Fibroblast of gingiva (primary cell): ENCODE measurements at places on chromosomes 5 and 9.
A peak's percentile ranks its signal among the peaks of the same experiment; 100 is the strongest.

DNA sequence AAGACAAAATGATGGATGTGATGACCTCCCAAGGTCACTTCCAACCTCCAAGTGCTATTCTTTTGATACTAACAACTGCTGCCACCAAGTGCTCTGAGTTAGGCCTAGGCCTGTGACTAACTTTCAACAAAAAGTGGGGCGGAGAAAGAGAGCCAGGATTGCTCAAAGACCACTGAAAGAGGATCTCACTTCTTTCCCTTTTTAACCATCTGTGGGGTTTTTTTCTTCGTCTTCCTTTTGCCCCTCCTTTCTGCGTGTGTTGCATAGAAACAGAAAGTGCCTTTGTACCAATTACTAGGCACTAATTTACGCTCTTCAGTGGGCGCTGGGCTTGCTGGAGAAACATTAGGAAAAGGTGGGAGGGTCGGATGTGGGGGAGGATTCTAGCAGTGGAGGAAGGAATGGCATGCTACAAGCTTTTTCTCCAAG, 8.0 kb downstream of the KLF9 start:
- peak; percentile 67 for DNase-seq

- no peak for DNase-seq
Observed at GRCh38 chr5:126438267-126438666, 15.1 kb downstream of the GRAMD2B start.

DNA sequence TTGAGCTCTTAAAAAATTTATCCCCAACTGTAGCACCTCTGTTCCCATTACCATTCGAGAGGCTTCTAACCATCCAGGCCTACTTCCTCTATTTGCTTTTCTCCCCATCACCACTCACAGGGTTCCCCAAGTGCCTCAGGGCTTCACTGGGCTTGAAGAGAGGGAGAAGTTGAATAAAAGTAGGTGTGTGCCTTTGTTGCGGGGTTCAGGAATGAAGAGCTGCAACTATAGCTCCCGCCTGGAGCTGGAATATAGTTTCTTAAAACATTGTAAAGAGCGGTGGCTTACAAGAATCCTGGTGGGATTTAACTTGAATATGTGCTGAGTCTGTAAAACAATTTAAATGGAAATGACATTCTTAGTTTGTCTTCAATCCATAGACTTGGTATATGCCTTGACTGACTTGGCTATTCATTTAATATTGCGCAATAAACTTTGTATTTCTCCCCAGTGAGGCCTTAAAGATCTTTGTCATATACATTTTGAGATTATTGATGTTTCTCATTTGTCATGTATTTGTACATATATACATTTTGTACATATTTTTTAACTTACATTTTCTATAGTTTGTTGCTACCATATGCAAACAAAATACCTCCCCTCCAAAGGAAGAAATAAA, 7.2 kb downstream of the ENTREP1 start:
- no peak for DNase-seq

- DNase-seq = peak; percentile 52
Observed at GRCh38 chr5:125150041-125150669, 403.7 kb upstream of the ZNF608 start.

DNA sequence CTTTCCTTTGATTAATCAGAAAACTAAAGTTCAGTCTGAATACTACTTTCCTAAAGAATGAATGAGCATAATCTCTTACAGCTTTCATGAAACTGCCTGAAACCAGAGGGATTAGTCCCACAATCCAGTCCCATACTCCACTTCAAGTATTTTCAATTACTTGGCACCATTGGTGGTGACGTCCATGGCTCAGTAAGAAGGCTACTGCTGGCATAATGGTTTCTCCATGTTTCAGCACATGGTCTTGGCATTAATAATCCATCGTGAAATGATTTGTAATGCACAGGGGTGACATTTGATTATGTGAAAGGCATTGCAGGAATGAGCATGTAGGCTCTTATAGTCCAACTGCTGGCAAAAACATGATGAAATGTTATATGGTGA, 23.4 kb downstream of the LIX1 start:
- DNase-seq = no peak

DNA sequence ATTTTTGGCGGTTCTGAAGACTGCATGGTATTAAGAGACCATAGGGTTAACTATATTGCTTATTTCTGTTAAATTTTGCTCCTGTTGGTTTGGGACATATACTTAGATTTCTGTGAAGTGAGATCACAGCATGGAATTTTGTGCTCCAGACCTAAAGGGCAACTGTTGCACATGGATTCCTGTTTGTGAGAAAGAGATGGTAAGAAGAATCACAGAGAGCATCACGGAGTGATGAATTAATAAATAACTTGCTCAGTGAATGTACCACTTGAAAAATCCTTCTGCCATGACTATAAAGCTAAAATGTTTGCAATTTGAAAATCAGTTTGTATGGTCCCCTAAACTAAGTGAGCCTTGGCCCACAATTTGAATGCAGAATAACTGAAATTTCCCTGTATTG, 4.5 kb downstream of the PSAT1 start:
- DNase-seq = no peak

DNA sequence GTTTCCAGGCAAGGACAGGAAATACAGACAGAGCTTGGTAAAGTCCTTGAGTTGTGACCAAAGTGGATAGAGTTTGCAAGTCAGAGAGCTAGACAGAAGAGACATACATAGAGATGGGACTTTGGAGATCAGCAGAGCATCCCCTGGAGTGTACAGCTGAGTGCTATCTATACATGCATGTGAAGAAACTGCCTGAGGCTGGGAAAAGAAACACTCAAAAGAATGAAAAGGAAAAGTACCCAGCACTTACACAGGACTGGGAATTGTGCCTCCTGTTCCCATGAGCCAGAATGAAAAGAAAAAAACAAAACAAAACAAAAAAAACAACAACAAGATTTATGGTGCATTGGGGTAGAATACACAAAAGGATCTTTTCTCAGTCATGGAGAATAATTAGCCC, 606.4 kb downstream of the ZNF608 start:
- no peak for DNase-seq

GRCh38 chr5:131947445-131947844, 2.0 kb upstream of the MEIKIN start:
- DNase-seq = no peak

DNA sequence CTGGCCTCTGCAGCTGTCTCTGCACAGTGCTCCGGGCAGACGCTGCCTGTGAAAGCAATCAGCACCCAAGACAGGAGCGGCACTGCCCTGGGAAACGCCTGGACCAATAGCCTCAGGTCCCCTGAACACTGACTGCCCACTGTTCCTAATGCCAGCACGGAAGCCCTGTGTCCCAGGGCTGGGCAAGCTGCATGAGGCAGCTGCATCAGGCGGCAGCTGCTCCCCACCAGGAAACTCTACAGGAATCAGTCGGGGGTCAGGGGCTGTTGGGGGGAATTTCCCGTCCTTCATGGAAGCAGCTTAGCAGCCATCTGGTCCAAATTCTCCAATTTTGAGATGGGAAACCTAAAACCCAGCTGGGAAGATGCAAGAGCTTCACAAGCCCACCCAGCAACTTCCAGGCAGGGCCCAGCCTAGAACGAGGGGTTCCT, 118.6 kb downstream of the VAV2 start:
- no peak for DNase-seq

GRCh38 chr9:98763986-98764745, 32.2 kb downstream of the ANKS6 start:
- DNase-seq = no peak

DNA sequence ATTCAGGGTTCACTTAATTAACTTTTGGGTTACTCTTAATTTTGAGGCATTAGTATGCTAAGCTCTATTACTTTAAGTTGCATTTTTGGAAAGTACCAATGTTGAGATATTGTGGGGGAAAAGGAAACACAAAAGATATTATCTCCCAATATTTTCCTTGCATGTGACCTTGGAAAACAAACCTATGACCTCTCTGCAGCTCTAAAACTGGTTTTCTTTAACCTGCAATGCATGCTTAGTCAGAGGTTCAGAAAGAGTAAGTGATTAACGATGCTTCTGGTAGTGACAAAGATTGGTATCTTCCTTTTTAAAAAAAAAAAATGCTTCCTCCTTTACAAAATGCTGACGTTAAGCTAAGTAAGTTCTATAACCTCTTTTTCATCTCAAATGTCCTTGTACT, 44.9 kb upstream of the CDH18 start:
- no peak for DNase-seq

GRCh38 chr9:34409154-34409553, 32.5 kb upstream of the MYORG start:
- DNase-seq = no peak

DNA sequence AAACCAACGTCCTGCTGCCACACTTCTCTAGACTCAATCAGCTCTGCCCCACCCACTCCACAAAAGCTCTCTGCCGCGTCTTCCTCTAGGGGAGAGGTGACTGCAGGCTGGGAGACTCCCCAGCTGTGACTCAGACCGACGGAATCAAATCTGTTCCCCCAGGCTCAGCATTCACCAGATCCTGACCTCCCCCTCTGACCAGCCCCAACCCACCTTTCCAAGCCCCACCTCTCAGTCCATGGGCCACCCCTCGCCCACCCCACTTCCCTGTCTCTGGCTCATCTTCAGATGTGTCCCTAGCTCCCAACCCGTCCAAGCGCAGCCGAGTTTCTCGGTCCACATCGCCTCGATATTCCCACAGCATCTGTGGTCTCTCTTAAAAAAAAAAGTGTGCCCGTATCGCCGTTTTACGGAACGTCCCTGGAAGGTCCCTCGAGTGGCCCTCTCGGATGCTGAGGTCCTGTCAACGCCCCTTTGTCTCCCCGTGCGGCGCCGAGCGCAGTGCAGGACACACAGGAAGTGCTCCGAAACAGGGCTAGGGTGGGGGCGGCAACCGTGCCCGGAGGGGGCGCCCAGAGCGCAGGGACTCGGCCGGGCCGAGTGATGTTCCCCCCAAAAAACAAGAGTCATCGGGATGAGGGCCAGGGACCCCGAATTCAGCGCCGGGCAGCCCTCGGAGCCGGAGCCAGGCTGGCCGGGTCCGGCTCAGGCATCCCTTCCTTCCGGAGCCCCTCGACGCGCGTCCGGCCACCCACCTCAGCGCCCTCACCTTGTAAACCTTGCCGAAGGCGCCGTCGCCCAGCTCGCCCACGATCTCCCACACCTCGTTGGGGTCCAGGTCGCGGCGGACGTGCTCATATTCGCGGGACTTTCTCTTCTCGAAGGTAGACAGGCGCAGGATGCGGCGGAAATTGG, 649 bp downstream of the STK10 start:
- DNase-seq = peak; percentile 72

GRCh38 chr5:171462136-171462927, 42.9 kb downstream of the FGF18 start:
- no peak for DNase-seq

- no peak for DNase-seq
Observed at GRCh38 chr5:146662229-146662628, 146.2 kb upstream of the GPR151 start.

- no peak for DNase-seq
Observed at GRCh38 chr9:90061187-90061586, 456.4 kb downstream of the GADD45G start.

DNA sequence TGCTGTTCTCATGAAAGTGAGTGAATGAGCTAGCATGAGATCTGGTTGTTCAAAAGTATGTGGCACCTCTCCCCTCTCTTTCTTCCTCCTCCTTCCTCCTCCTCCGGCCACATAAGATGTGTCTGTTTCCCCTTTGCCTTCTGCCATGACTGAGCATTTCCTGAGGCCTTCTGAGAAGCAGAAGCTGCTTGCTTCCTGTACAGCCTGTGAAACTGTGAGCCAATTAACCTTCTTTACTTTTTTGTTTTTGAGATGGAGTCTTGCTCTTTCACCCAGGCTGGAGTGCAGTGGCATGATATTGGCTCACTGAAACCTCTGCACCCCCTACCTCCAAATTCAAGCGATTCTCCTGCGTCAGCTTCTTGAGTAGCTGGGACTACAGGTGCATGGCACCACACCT, 6.1 kb downstream of the S100Z start:
- no peak for DNase-seq

DNA sequence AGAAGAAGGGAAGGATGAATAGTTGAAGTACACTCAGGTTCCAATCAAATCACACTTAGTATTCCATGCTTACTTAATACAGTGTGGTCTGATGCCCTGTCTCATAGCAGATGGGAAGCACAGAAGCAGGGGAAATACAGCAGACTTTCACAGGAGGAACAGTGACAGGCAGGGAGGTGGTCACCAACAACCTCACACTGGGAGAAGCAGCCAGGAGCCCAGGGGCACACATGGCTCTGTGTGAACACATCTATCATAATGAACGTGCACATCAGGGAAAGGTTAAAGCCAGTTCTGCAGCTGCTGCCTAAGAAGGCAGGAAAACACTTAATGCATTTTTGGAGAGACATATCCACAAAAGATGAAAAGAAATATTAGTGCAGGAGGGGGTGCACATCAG, 312.3 kb downstream of the MED10 start:
- DNase-seq = no peak

- no peak for DNase-seq
Observed at GRCh38 chr9:85984457-85984856, 43.5 kb downstream of the NAA35 start.

- DNase-seq = no peak
Observed at GRCh38 chr9:7223981-7224380, 466.2 kb downstream of the KDM4C start.

- DNase-seq = no peak
Observed at GRCh38 chr5:169923988-169924387, 56.3 kb downstream of the INSYN2B start.

- no peak for DNase-seq
Observed at GRCh38 chr5:72042097-72042496, 65.2 kb upstream of the MAP1B start.

DNA sequence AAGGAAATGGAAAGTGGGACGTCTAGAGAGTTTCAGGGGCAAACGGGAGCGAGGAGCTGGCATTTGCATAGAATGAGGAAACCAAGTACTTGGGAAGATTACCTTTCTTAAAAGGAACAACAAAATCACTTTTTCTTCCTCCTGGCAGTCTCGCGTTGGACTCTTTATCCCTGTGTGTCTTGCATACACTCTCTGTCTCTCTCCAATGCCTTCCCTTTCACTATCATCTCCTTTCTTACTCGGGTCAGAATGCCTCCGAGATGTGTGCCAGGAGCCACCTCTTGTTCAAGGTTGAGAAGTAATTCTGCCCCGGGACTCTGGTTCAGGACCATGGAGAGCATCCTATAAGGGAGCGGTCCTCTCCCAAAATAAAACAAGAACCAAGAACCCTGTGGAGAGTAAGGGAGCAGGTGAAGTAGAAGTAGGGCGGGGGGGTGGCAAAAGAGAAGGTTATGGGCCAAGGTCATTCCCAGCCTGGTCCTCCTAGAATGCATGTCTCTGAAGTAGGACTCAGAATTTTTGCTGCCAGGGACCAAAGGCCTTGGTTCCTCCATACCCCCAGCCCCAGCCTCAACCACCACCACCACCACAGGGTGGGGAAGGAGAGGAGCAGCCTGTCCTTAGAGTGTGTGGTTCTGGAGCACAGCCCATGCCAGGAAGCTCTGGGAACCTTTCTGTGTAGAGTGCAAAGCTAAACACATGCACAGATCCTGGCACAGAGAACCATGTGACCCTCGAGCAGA, 72.1 kb upstream of the ARAP3 start:
- no peak for DNase-seq

GRCh38 chr9:93598647-93599241, 22.4 kb downstream of the PHF2 start:
- DNase-seq = no peak

GRCh38 chr9:69171049-69171448, 3.0 kb upstream of the TJP2 start:
- no peak for DNase-seq
